ENCODE measurements at places on chromosomes 7 and 10.

DNA sequence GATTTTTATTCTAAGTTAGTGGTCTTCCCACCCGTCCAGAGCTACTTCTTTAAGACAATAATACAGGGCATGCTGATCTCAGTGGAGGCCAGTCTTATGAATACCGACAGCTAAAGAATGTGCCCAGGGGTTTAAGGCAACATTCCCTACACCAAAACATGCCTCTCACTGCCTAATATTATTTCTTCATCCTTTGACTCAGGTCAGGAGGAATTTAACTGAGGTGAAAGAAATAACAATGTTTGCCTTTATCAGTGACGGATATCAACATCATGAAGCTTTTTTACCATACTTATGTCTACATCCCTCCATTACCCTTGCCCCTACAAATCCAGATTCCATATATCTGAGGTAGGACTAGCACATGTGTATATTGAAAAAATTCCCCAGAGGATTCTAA, 33.3 kb upstream of the TES start:
- DNase-seq, result no peak

DNA sequence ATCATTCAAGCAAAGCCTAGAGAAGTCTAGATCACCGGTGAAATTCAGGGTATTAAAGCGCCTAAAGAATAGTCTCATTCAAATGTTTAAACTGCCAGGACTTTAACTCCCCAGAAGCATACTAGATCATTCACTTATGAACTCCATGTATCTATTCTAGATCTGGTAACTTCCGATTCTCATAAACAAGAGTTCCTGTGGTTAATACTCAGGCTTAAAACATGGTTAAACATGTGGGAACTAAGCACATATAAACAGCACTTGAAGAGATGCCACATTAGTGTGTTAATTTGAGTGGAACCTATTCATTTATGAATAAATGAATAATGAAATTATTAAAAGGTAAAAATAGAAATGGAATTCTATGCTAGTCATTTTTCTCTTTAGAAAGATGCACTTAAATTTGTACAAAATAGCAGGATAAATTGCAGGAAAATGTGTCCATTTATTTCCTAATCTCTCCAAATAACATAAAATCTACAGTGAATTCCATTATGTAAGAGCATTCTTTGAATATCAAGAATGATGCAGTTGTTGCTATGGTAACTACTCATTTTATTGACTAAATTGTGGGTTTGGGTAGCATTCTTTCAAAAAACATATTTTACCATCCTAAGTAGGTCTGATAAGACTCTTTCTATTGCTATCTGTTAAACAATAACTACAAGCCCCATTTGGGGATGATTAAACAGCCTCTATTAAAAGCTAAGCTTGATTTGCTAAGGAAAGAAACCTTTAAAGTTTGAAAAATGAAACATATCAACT, 147.6 kb upstream of the TMEM168 start:
- DNase-seq, result no peak

DNA sequence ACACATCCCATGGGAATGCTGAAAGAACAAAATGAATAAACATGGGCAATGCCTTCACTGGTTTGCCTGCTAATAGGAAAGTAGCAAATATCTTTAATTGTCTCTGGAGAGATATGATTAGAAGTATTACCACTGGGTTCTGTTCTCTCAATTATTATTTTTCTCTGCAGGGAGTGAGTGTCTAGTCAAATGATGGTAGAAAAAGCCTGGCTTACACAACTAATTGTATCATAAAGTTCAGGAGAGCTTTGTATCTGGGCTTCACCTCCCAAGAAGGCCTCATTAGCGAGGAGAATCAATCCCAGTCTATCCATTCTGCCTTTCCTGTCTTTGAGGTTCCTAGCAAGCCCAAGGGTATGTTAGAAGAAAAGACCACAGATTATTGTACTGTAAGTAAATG, at the start of gene OR2A14:
Gene OR2A14 (plus strand): TSS at position 301 of the 400 bp plus-strand sequence. CDS start 5,937 bp downstream, outside the sequence.
- no peak for DNase-seq

- DNase-seq, result no peak
These were observed 27.3 kb upstream of the MRC1 start for GRCh38 chr10:17781856-17782255.

GRCh38 chr7:132125096-132125495, 451.2 kb downstream of the PLXNA4 start:
- no peak for DNase-seq

DNA sequence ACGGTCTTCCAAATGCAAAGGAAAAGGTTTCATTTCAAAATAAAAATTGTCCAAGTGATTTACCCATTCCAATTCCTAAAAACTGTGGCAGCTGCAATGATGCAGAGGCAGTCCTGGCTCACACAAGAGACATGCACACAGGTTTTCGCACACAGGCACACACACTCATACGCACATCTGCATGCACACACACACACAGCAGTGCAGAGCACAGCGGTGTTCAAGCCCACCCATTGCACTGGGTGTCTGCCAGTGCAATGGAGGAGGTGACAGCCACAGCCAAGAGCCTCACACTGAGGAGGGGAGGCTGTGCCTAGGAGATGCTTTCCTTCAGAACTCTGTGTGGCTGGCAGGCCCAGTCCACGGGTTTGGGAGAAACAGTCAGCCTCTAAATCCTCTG, 123.7 kb downstream of the SLIT1 start:
- no peak for DNase-seq

GRCh38 chr10:77360835-77361234, 276.8 kb downstream of the KCNMA1 start:
- no peak for DNase-seq

DNA sequence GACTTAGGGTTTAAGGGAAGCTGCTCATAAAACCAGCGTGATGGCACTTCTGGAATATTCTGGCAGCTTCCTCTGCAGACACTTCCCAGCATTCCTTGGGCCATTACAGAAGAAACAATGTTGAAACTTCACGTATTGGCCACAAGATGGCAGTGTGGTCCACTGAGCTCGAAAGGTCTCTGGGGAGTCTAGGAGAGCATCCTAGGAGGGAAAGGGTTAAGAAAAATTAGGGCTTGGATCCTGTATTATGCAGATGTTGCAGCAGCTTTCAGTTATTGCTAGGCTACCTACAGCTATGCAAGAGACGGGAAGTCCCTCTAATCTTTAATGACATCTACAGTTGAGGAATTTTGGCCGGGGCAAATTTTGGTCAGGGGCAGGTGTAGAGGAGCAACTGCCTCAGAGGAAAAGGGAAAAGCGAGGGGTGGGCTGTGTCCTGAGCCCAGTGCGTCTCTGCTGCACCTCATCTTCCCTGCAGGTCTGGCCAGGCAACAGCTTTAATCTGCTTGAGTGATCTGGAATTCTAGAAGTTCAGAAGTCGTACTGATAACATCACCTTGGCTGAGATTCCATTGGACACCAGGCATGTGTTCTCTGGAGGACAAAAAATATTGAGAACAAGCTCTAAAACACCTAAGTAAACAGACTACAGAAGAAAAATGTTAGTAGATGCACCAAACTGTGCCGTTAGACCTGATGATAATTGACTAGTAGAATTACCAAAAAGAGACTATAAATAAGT, 220.8 kb upstream of the PRSS58 start:
- DNase-seq, result peak; percentile 55

- DNase-seq, result no peak
These were observed 94.8 kb upstream of the GDF10 start for GRCh38 chr10:47205192-47205591.

DNA sequence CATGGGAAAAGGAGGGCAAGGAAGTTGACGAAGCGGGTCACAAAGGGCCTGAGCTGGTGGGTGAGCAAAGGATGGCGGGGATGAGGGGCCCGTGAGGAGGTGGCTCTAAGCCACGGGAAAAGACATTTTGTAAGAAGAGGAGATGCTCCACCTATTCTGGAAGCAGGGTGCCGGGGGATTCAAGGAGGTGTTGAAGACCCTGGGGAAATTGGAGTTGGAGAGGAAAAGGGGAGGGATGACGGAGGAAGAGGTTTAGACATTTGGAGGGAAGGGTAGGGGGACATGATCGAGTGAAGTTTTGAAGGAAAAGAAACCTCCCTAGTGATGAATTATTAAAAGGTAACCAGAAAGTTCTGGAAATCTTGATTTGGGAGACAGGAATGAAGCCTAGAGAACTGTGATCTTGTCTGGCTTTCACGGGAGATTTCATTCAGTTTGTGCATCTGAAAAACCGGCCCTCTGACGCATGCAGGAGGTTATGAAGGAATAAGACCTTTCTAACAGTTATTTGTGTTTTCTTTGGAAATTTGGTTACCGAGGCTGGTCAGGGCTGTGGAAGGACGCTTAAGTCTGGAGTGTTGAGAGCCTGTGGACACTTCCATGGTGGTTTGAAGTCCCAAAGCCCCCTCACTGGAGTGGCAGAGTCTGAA, 1.4 kb downstream of the SMO start:
- DNase-seq, result no peak

- DNase-seq, result no peak
These were observed 25.3 kb downstream of the CCDC6 start for GRCh38 chr10:59880971-59881510.

DNA sequence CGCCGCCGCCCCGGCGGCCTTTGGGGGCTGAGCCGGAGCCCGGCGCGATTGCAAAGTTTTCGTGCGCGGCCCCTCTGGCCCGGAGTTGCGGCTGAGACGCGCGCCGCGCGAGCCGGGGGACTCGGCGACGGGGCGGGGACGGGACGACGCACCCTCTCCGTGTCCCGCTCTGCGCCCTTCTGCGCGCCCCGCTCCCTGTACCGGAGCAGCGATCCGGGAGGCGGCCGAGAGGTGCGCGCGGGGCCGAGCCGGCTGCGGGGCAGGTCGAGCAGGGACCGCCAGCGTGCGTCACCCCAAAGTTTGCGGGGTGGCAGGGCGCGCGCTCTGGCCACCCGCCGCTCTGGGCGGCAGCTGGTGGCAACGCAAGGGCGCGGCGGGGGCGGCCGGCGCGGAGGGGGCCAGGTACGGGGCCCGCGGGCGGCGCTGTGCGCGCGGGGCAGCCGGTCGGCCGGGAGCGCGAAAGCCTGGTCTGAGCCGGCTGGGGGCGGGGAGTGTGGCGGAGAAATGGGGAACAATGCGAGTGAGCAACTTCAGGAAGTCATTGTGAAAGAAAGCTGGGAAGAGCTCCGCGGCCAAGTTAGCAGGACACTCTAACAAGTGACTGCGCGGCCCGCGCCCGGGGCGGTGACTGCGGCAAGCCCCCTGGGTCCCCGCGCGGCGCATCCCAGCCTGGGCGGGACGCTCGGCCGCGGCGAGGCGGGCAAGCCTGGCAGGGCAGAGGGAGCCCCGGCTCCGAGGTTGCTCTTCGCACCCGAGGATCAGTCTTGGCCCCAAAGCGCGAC, at the start of gene IKZF1:
Gene IKZF1 (plus strand): TSS at position 588 of the 782 bp plus-strand sequence. CDS start 14,346 bp downstream, outside the sequence.
- DNase-seq, result no peak

DNA sequence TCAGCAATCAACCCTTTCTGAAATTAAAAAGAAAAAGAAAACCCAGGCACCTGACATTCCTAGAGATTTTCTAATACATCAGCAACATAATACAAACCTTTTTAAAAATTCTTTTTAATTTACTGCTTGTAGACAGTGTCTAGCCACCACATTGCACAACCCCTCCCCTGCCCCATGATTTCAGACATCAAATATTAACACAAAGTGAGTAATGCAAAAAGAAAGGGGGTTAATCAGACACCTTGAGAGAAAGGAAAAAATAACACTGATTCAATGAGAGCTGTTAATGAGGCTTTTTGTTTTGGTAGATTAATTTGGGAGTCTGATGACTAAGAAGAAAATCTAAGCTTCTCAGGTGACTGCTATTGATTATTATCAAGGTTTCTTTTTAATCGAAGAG, 55.3 kb downstream of the SLC25A13 start:
- DNase-seq, result no peak

DNA sequence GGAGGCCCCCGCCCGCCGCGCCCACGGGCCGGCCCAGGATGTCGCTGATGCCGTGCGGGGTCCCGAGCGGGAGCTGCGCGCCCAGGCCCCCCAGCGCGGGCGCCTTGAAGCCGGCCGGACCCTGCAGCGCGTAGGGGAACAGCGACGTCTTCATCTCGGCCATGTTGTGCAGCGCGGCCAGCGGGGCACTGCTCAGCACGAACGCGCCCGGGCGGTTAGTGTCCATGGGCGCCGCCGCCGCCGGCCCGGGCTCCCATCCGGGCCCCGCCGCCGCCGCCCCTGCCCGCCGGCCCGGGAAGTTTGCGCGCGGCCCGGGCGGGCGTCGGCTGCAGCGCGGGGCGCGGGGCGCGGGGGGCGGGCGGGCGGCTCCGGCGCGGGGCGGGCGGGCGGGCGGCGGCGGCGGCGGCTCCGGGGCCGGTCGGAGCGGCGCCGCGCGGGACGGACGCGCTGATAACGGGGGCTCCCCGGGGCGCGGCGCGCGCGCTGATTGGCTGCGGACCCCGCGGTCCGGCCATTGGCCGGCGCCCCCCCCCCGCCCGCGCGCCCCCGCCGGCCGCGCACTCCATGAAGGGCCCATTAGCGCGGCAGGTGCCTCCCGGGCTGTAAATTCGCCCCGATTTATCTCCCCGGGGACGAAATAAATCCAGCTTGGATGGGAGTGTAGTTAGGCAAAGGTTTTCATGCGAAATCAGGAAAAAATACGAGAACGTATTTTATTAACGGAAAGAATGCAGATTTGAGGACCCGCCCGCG, at the start of gene NKX6-2:
Gene NKX6-2 (minus strand): TSS at position 425 of the 753 bp plus-strand sequence. CDS start 199 bp downstream, at position 226.
- DNase-seq, result peak; percentile 74

DNA sequence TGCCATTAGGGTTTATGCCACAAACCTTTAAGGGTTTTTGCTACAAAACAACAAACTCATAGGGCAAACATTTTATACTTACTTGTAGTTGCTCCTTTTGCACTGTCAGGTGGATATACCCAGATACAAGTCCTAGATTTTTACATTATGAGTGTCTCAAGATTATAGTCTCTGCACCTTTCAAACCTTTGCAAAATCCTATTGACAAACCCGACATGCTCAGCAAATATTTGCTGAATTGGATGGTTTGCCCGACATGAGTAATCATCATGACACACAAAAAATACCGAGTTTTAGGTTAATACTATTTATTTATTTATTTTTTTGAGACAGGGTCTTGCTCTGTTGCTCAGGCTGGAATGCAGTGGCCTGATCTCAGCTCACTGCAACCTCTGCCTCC, 117.3 kb downstream of the SLC25A13 start:
- DNase-seq, result no peak
